Osteoblast (primary cell): ENCODE measurements at places on chromosomes 16 and 17.

DNA sequence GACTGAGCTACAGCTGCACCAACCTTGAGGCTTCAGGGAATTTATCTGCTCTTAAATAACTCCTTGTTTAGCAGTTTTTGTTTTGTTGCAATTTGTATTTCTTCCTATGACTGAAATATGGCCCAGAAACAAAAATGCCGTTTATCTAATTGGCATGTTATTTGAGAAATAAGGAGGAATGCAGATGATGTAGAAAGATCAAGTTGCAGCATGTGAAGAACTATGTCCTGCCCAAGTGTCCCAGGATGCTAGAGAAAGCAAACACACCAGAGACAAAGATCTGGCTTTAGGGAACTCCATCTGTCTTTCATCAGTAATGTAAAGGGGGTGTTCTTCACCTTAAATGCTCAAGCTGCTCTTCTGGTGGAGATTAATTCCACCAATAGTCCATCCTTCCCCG lies 29.7 kb downstream of the USP31 start:
- no peak for DNase-seq

DNA sequence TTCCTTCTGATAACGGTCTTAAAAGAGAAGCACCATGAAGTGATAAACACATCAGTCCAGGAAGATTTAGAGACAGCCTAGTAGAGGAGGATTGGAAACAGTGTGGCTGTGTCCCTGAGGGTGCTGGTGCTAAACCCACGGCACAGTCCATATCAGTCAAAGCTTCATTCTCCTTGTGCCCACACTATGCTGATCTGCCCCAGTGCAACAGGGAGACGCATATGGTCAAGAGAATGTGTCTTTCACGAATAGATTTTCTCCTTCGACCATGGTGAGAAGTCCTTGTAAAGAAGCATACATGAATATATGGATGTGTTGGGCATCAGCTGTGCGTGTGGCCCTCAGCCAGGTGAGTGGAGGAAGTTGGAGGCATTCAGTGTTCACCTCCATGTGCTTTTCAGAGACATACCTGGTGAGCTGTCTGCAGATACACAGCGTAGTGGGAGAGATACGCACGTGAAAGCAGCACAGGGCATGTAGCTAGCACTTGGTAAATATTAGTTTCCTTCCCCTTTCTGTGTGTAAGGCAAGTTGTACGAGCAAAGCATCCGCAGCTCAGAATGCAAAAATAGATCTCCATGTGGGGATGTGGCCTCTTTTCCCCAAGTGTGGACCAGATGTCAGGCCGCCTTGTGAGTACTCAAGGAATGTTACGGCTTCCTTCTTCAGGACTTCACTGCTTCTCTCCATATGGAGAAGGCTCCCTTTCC lies 29.4 kb downstream of the HLF start:
- DNase-seq, result no peak

- peak; percentile 74 for DNase-seq
Observed at GRCh38 chr17:79941088-79942010, 94.3 kb downstream of the TBC1D16 start.

GRCh38 chr16:79473456-79473855 lies 127.1 kb downstream of the MAF start:
- DNase-seq, result no peak

- no peak for DNase-seq
Observed at GRCh38 chr17:27762527-27763305, 37.6 kb downstream of the NOS2 start.

DNA sequence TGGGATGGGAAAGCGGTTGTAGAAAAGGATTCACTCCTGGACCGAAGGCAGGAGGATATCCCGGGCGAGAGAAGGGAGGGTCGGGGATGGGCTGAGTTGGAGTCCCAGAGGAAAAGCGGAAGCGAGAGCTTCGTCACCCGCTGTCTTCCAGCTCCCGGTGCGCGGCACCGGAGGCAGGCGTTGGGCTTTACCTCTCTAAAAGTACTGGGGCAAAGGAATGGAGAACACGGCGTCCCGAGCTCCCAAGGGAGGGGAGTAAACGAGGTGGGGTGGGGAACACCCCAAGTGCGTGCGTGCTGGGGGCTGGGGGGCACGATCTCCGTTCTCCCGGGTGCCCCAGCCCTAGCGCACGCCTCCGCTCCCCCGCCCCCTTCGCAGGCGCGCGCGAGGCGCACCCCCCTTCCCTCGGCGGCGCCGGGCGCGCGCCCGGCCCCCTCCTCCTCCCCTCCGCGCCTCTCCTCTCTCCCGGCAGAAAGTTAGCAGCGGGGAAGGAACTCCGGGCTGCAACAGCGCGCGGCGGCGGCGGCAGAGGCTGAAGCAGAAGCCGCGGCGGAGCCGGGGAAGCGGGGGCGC lies at the start of gene HS3ST4:
HS3ST4 (plus strand) TSS at position 441 of the 573 bp plus-strand sequence.
- DNase-seq, result no peak

- no peak for DNase-seq
Observed at GRCh38 chr17:66369830-66370229, 67.4 kb downstream of the PRKCA start.

DNA sequence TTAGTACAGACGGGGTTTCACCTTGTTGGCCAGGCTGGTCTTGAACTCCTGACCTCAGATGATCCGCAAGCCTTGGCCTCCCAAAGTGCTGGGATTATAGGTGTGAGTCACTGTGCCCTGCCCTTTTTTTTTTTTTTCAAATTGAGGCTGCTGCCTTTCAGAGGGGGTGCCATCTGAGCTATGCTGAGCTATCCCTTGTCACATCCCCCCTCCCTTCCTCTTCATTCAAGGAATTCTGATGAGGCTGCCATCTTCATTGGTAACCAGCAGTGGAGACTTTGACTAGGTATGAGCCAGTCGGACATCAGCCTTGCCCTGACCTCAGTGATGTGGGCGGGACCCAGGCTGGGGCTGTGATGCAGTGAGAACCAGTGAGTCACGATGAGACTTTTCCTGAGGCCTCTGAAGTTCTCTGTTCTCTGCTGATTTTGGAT lies 24.4 kb upstream of the GPT2 start:
- peak; percentile 92 for DNase-seq

DNA sequence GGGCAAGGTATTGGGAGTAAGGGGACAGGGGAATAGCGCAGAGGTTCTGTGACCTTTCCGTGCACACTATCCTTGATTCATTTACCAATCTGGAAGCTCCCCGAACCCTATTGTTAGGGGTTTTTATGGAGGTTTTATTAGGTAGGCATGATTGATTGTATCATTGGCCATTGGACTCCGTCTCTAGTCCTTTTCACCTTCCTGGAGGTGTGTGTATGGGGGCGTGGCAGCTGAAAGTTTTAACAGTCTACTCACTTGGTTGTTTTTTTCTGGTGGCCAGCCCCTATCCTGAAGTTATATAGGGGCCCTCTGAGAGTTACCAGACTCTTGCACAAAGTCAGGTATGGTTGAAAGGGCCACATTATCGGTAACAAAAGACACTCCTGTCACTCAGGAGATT lies 23.0 kb downstream of the MAP2K4 start:
- no peak for DNase-seq
